IPS-NIHi11 (cell line): ENCODE measurements at places on chromosomes 3 and 15.

- no peak for DNase-seq
Observed at GRCh38 chr3:110928016-110928662, 143.5 kb upstream of the NECTIN3 start.

GRCh38 chr3:152549263-152549662 is 280.5 kb downstream of the MBNL1 start:
- no peak for DNase-seq

DNA sequence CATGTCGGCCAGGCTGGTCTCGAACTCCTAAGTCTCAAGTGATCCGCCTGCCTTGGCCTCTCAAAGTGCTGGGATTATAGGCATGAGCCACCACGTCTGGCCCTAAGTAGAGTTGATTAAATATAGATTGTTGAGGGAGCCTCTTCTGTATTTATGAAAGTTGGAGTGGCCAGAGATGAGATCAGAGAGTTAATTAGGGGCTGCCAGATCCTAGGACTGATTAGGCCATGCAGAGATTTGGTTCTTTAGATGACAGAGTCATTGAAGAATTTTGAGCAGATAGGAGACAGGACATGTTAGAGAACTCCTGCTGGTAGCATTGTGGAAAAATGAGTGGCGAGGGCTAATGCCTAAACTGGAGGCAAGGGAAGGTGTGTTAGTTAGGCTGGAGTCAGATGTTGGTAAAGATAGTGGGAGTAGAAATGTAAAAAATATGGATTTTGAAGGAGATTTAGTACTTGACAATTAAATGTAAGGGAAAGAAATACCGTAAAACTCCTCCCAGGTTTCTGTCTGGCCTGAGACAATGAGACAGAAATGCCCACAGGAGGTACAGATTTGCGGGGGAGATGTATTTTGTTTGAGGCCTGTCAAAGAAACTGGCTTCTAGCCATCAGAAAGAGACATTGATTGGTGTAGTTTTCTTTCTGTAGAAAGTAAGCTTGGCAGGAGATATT is 23.4 kb downstream of the SACM1L start:
- DNase-seq, result no peak

DNA sequence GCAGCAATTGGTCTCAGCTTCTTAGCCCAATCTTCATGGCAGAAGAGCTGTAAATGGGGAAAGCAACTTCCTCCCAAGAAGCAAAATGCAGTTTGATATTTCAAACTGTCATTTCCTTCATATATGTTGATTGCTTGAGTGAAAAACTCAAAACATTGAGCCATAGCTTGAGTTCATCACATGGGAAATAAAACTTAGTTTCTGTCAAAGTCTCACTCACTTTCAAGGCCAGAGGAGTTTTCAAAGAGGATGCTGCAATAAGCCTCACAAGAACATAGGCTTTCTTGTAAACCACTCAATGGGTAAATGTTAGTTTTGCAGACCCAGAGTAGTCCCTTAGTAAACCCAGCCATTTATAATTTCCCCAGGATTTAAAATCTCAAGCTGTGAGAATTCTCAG is 29.1 kb upstream of the SUCLG2 start:
- DNase-seq, result no peak

GRCh38 chr3:184322731-184323487 is 8.5 kb downstream of the EIF4G1 start:
- peak; percentile 6 for DNase-seq

- DNase-seq, result no peak
Observed at GRCh38 chr3:67414740-67415139, 239.7 kb downstream of the SUCLG2 start.

DNA sequence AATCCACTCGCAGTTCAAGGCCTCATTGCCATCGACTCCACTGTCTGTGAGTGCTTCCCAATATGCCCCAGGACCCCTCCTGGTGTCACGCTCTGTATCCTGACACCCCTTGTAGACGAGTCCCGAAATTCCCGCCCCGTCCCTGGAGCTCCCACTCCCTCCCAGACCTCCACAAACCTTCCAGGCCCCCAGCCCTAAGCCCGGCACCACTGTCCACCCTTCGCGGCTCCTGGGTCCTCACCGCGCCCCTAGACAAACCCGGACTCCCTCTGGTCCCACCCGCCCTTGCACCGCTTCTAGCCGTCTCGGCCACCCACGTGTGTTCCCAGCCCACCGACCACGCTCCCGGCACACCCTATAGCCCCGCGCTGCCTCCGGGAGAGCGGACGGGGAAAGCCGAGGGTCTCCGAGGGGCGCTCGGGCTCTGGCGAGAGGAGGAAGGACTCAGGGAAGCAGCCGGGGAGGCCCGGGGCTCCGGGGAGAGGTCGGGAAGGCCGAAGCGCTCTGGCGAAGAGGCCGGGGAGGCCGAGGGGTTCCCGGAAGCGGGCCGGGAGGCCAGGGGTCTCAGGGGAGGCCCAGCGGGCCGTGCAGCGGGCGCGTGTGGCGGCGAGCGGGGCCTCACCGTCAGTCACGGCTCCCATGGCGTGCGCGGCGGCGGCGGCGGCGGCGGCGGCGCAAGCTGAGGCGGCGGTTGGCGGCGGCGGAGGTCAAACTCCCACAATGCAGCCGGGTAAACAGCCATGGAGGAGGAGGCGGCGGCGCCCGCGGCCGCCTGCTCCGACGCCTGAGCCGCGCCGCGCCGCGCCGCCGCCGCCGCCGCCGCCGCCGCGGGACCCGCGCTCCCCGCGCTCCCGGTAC is at the start of the genes ATXN7 and THOC7:
Gene ATXN7, plus strand, starts transcription at position 718 of the 858 bp plus-strand sequence. CDS start 48,732 bp downstream, outside the sequence.
Gene THOC7, minus strand, starts transcription at position 656 of the 858 bp plus-strand sequence. Its CDS starts 15 bp downstream, at position 641.
- DNase-seq, result peak; percentile 81

DNA sequence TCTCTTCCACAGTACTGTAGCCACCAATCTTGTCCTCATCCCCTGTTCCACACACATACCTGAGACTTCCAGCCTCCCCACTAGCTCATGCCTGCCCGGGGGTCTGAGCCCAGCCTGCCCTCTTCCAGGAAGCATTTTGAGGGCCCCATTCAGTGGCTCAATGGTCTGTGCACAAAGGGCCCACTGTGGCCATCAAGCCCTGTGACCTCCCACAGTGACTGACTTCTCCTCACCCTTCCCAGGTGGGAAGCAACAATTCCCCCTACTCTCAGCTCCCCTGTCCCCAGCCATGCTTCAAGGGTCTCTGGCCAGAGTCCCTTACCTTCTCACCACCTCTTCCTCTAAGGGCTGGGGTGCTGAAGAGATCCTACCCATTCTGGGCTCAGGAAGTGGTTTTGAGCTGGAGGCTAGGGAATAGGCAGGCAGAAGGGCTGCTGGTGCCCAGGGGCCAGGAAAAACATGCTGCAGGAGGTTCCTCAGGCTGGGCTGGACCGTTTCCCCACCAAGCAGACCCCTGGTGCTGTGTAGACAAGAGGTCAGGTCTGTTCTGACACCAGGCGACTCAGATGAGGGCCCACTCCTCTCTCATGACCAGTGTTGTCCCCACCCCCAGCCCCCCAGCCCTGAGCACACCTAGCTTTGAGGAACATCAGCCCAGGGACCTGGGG is 3.0 kb upstream of the KLF15 start:
- no peak for DNase-seq

DNA sequence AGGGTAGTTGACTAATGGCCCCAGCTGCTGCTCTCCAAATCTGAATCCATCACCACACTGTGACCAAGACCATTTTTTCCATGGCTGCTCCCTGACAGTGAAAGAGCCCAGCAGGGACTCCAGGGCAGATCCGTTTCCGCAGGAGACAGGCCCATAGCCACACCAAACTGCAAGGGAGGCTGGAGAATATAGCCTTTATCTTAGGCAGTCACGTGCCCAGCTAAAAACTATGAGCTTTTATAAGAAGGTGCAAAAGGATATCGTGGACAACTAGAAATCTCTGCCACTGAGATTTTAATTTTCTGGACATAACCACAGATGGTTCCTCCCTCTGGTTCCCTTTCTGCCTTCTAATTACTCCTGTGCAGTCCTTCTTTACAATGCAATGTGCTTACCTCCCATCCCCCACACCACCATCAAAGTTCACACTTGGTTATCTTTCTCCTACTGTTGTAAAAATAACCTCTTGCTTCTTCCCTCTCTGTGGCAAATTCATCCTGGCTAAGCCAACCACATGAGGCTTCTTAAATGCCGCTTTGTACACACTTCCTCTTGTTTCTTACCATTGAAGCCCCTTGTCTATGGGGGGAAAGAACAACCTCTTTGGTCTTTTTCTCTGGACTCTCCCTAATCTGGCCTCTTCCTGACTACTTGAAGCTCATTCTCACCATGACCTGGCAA is 233.7 kb downstream of the SHQ1 start:
- DNase-seq, result no peak

- no peak for DNase-seq
Observed at GRCh38 chr15:38720893-38721567, 156.4 kb upstream of the RASGRP1 start.

DNA sequence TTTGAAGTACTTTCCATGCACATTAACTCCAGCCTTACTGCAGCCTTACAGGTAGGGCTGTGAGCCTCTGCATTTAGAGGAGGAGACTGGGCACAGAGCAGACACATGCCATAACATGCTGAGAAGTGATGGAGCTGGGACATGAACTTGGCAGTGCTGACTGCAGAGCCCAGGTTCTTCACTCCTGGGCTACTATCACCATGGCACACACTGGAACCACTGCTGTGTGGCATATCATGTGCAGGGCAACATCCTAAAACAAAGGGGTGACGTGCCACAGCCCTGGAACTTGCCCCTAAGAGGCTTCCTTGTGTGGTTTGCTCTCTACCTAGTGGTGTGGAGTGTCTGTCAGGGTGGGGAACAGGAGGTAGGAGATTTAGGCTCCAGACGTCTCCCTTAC is 25.4 kb downstream of the EHD4 start:
- no peak for DNase-seq

- no peak for DNase-seq
Observed at GRCh38 chr3:194056731-194057415, 79.1 kb upstream of the HES1 start.

- peak; percentile 42 for DNase-seq
Observed at GRCh38 chr3:126348308-126348920, 8.8 kb downstream of the KLF15 start.

GRCh38 chr15:62665449-62665848 is 377.1 kb upstream of the TPM1 start:
- DNase-seq, result no peak

DNA sequence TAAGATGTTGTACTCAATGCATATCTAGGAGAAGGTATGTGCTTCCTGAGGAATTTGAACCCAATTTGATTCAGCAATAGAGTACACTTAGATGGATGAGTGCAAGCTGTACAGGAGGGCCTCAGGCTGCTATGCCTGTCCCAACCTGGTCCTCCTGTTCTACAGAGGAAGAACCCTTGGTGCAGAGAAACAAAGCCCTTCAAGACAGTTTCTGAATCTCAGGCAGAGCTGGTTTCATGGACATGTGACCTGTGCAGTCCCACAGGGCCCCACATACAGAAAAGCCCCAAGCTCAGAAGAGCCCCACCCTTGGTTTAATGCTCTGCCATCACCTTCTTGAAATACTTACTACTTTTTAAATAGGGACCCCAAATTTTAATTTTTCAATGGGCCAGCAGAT is 15.3 kb downstream of the FOXP1 start:
- no peak for DNase-seq

GRCh38 chr3:155079468-155079745 is 712 bp upstream of the MME start:
- peak; percentile 57 for DNase-seq

DNA sequence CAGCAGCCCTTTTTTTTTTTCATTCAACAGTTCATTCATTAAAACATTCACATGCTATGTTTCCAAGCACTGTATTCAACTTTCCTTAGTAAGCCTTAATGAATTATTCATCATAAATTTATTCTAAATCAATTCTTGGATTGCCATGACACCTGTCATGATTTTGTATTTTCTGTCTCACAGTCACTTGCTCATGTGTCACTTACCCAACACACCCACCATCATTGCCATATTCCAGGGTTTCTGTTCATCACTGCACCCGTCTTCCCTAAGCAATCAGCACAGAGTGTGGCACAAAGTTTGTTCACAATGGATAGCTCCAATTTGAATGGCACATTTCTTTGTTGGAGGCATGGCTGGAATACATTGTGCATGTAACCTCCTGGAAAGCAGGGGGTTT is 27.2 kb downstream of the CPNE4 start:
- no peak for DNase-seq

GRCh38 chr15:60124460-60125070 is 120.5 kb downstream of the FOXB1 start:
- DNase-seq, result no peak

DNA sequence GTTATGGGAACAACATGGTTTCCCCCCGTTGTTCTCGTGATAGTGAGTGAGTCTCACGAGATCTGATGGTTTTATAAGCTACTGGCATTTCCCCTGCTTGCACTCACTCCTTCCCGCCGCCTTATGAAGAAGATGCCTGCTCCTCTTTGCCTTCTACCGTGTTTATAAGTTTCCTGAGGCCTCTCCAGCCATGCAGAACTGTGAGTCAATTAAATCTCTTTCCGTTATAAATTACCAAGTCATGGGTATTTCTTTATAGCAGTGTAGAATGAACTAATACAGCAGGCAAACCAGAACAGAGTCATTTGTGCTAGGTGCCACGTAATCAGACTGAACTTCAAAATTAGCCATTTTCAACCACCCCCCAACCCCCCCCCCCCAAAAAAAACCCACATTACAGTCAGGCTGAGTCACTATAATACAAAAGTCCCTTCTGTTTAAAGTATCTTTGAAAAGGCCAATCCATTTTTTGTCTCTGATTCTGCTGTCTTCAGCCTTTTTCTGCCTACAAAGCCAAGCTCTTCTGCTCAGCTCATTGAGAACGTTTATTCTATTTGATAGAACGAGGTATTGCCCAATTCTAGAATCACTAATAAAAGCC is 4.1 kb downstream of the OR4F6 start:
- no peak for DNase-seq

DNA sequence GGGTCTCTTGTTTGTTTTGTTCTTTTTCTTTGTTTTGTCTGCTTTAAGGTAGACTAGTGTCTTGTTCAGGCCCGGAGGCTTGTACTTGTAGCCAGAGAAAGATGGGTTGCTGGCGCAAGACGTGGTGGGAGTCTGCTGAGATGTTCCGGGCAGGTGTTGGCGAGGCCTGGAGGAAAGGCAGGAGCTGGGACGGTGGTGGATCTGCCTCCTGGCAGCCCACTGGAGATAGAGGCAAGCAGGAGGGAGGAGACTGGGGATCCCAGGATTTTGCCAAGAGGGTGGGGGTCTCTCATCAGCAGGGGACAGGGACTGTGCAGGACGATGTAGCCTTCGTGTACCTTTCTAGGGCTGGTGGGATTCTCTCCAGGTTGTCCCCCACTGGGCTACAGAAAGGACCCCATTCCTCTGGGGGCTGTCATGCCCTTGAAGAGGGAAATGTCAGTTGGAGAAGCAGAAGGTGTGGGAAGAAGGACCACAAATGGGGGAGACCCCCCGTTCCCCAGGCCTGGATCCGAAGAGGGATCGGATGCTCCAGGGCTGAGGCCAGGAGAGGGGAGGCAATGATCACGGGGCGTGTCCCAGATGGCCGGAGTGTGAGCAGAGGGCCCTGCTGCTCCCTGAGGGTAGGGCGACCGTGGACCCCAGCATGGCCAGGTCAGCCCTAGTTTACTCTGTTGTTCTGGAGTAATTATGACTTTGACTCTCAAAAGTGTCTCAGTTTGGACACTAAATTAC is 7.0 kb downstream of the CHAC1 start:
- DNase-seq, result no peak

DNA sequence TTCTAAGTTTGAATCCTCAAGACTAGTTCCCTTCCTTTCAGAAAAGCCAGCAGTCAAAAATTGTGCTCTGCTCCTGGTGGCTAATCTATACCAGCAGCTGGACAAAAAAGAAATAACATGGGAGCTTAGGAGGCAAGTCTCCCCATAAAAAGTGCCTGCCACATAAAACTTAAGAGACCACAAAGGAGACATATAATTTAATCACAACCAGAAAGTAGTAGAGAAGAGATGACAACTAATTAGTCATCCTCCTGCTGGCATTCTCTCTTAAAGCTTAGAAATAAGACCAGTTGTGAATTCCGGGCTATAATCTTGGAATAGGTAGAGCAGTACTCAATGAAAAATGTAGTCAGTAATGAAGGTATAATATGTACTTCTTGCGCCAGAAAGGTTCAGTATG is 20.2 kb upstream of the IMPG2 start:
- DNase-seq, result no peak
